Naive thymus-derived CD4-positive, alpha-beta T cell (primary cell): ENCODE measurements at places on chromosomes 2 and 18.

GRCh38 chr2:33058716-33059470 is 112.1 kb downstream of the LTBP1 start:
- no peaks in the 10 kb centered on the region for H3K36me3 ChIP-seq
- H3K27ac ChIP-seq = no peak overlapping the region
- no peaks in the 10 kb centered on the region for H3K4me1 ChIP-seq
- H3K4me3 ChIP-seq = no peak overlapping the region
- H3K27me3 ChIP-seq = no peaks in the 10 kb centered on the region

DNA sequence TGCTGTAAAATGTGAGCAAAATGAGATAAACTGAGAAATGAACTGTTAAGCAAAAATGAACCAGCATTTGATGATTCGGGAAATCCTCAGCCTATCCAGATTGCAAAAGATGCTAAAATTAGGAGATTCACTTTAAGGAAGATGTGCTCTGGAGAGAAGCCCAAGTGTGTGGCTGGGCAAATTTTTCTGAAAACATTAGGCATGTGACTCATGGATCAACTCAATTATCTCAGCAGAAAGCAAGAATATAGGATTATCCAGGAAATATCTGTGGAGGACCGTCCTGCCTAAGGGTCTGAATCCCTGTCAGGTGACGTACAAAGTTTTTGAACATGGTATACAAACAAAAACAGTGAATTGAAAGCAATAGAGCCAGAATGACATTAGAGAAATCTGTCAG is 1268.3 kb upstream of the TMEFF2 start:
- no peaks in the 10 kb centered on the region for H3K36me3 ChIP-seq
- DNase-seq = no peak
- H3K4me3 ChIP-seq = no peak overlapping the region
- H3K27me3 ChIP-seq = no peaks in the 10 kb centered on the region

- no peak overlapping the region for H3K27ac ChIP-seq
- H3K4me1 ChIP-seq = no peaks in the 10 kb centered on the region
- H3K36me3 ChIP-seq = no peaks in the 10 kb centered on the region
- no peaks in the 10 kb centered on the region for H3K27me3 ChIP-seq
Measured at GRCh38 chr2:136251197-136251884, 133.4 kb upstream of the CXCR4 start.

- H3K27me3 ChIP-seq = no peaks in the 10 kb centered on the region
- DNase-seq = no peak
- H3K27ac ChIP-seq = no peak overlapping the region
- H3K36me3 ChIP-seq = no peaks in the 10 kb centered on the region
- H3K4me3 ChIP-seq = no peak overlapping the region
- H3K4me1 ChIP-seq = peaks cover 2% of the 10 kb centered on the region
Measured at GRCh38 chr18:13258921-13259320, 40.4 kb downstream of the LDLRAD4 start.
